Stimulated activated CD4-positive, alpha-beta T cell treated with anti-CD3 and anti-CD28 coated beads, TNF-alpha, amount 100 ng/mL, for 4 hours (primary cell): ENCODE measurements at places on chromosomes 7 and 10.

- DNase-seq = peak; percentile 71
Observed at GRCh38 chr10:79067241-79068202, 1.2 kb upstream of the ZMIZ1 start.

GRCh38 chr7:2980401-2981102 lies 63.1 kb downstream of the CARD11 start:
- no peak for DNase-seq

GRCh38 chr7:100396421-100396982 lies 23.2 kb downstream of the PILRA start:
- no peak for DNase-seq

- DNase-seq = no peak
Observed at GRCh38 chr10:43310872-43311271, 44.0 kb upstream of the RASGEF1A start.

- DNase-seq = no peak
Observed at GRCh38 chr10:2019281-2019680, 282.0 kb upstream of the ADARB2 start.

GRCh38 chr10:44245601-44245938 lies 139.3 kb downstream of the CXCL12 start:
- no peak for DNase-seq

GRCh38 chr7:139099172-139099947 lies 10.2 kb downstream of the ZC3HAV1 start:
- DNase-seq = no peak

DNA sequence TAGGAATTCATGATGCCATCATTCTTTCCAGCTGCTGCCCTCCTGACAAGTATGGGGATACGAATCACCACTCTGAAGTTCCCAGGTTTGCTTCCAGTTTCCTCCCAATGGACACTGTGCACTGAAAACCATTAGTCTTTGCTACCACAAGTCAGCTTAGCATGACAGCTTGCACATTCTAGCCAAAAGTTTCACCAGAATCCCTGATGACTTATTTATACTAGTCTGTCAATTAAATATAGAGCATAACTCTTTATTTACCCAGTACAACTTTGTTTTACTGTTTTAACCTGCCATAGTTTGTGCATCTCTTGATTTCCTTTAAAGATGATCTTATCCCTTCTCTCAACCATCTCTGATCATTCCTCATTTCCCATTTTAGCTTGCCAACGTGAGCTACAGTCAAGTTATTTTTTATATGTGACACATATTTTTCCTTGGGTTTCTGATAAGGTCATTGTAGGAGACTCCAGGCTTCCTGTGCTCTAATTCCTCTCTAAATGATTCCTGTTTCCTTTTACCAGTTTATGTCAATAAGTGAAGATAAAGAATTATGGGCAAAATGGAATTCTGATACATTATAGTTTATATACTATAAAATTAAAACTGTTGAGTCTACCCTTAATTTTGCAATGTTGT lies 167.5 kb upstream of the MEOX2 start:
- no peak for DNase-seq

GRCh38 chr7:149239345-149240143 lies at the start of gene ZNF212:
ZNF212 (plus strand) TSS chr7:149239651; CDS start chr7:149239779, 128 bp downstream.
- peak; percentile 82 for DNase-seq

DNA sequence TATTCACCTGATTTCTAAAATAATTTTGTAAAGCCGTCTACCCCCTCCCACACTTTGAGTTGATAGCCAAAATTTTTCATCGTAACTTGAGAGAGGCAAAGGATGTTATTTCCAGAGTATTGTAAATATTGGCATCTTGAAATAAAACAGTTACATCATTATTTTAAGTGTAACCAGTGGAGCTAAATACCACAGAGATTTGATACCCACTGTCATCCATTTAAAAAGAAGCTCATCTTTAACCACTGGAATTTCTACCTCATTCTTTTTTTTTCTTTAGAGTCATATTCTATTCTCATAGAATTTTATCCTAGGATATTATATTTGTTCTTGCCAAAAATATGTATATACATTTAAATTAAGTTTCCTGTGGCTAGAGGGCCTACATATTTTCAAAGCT lies 48.6 kb downstream of the CAMK1D start:
- DNase-seq = no peak

DNA sequence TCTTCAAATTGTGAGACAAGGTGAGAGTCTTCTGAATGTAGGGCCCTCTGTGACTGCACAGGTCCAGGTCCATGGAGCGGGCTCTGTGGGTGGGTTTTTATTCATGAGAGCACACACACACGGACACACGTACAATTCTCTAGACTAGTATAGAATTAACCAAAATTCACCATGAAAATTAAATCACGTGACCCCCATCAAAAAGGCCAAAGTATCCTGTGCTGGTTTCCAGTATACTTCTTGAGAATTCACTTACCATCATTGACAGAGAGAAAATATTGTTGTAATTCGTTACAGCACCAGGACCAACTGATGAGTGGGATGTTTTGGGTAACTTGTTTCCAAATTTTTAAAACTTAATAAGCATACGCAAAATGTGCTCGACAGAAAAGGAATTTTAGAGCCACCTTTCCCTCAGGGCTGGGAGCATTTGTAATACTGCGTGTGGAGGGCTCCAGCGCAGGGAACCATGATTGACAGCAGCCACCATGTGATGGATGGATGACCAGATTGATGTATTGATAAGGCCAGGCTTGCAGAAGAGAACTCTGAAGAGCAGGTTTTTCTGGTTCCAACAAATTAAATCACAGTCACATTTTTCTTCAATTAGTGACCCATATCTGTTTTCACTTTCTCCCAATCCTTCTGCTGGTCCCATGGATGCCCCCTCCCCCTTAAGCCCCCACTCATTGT lies 14.9 kb upstream of the DNTT start:
- DNase-seq = no peak

GRCh38 chr10:64174666-64175255 lies 653.6 kb downstream of the REEP3 start:
- no peak for DNase-seq

GRCh38 chr10:100043344-100043743 lies 33.6 kb upstream of the DNMBP start:
- DNase-seq = no peak

GRCh38 chr7:75630549-75630948 lies 108.2 kb downstream of the HIP1 start:
- DNase-seq = no peak

- no peak for DNase-seq
Observed at GRCh38 chr7:68454931-68455330, 1143.3 kb upstream of the AUTS2 start.

GRCh38 chr10:15245530-15245929 lies 77.0 kb upstream of the NMT2 start:
- DNase-seq = peak; percentile 3

DNA sequence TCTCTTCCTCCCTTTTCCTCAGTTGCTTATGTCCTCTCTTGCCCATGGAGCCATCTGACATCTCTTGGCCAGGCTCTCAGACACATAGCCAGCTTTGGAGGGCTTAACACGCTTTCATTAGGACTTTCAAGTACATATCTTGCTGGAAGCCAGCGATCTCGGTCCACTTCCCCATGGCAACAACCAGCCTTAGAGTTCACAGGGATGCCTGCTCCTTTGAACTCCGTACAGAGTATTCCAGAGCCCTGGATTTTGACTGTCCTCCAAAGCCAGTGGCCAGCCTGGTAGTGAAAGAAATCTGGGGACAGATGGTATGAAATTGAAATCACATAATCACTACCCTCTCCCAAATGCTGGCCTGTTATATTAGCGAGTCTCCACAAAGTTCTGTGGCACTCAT lies 370.5 kb upstream of the NPVF start:
- DNase-seq = no peak

DNA sequence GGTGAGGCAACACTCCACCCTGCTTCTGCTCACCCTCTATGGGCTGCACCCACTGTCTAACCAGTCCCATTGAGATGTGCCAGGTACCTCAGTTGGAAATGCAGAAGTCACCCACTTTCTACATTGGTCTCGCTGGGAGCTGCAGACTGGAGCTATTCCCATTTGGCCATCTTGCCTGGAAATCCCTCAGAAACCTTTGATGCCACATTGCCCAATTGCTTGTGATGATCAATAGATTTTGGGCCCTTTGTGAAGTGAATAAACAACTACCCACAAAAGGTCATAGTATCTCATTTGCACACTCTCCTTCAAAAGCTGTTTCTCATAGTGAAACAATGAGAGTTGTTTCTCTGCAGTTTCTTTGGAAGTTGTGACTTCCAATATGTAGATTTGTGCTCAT lies 742.9 kb downstream of the INHBA start:
- no peak for DNase-seq

DNA sequence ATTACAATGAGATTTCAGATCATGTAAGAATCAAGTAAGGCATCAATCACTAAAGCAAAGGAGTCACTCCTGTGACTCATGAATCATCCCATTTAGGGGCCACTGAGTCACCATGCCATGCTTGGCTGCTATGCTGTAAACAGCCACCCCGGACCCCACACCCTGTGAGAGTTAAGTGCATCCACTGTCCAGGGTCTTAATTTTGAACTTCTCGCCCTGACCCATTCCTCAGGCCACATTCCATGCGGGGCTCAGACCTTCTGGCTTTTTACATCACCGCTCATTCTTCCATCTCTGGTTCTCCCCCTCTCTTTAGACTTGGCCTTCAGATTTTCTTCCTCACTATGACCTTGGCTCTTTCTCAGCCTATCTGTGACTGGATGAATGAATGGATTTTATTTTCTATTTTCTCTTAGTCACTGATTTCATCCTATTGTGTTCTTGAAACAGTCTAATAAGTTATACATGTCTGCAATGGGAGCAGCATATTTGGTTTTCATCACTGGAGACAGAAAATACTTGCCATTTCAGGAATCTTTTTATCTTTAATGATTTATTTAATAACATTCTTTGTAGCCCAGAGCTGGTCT lies 239.6 kb downstream of the SKIDA1 start:
- no peak for DNase-seq

GRCh38 chr10:101745074-101745696 lies 30.7 kb downstream of the FGF8 start:
- no peak for DNase-seq

GRCh38 chr10:47364911-47365310 lies 16.7 kb downstream of the RBP3 start:
- DNase-seq = no peak

DNA sequence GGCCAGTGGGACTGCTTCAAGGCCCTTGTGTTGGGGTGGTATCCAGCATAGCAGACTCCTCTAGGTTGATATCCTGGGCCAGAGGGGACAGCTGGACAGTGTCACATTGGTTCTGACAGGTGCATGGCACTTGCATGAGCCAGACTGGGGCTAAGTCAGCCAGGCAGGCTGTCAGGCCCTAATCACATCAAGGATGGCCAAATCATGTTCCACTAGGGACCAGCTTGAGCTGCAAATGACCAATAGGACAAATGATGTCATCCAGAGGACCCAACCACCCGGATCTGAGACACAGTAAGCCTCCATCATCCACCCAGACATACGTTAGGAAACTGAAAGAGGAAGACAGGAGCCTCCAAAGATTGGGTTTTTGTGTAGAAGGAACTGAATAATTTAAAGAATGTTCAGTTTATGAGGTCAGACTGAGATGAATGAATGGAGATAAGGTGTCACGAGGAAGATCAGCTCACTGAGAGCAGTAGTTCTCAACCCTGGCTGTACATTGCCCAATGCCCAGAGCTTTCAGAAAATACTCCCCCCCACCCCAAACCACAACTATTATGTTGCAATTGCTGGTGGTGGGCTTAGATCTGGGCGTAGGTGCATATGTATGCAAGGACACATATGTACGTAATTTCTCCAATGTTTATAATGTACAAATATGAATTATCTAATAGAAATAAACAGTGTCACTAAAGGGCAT lies 75.2 kb upstream of the INHBA start:
- DNase-seq = no peak

- DNase-seq = no peak
Observed at GRCh38 chr7:53602817-53603418, 567.5 kb downstream of the POM121L12 start.

DNA sequence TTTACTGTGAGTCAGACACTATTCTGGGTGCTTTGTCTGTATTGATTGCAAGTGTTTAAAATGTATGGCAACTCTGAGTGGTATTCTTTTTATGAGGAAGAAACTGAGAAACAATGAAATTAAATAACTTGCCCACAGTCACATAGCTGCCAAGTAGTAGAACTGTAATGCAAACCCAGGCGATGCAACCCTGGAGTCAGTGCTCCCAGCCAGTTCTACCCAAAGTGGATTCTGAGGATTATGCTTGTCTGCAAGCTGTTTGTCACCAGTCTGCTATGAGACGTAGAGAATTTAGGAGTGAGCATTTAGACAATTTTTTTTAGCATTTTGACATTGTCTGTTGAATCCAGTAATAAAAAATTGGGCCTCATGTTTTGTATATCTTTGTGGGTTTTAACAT lies 306.0 kb upstream of the LRGUK start:
- no peak for DNase-seq

DNA sequence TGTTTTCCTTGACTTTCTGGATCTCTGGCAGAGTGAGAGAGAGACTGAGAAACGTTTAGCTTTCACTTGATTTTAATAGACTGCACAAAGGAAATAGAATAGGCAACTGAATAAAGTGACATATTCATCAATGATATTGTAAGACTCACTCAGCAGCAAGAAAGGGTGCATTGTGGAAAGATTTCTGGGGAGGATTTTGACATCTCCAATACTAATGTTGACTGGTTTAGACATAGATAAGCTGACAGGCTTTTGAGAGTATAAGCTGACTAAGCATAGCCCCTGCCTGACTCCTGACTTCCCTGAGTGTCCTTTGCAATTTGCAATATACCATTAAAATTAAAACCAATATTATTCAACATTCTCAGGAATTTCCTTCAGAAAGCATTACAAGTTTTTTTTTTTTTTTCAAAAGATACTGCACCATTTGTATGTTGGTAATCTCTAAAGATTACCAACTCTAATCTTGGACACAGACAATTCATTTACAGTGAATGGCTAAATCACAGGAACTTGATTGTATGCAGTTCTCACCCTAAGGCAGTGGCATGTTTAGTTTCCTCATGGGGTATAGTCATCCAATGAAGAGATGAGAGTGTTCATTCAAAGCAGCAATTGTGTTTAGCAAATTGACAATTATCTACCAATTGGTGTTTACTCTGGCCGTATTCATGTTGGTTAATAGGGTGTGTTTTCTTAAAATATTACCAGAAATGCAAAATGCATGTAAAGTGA lies 325.6 kb downstream of the SORCS3 start:
- no peak for DNase-seq

- no peak for DNase-seq
Observed at GRCh38 chr10:121998462-121998861, 9.5 kb downstream of the TACC2 start.

- DNase-seq = no peak
Observed at GRCh38 chr10:21314906-21315644, 210.4 kb downstream of the SKIDA1 start.

DNA sequence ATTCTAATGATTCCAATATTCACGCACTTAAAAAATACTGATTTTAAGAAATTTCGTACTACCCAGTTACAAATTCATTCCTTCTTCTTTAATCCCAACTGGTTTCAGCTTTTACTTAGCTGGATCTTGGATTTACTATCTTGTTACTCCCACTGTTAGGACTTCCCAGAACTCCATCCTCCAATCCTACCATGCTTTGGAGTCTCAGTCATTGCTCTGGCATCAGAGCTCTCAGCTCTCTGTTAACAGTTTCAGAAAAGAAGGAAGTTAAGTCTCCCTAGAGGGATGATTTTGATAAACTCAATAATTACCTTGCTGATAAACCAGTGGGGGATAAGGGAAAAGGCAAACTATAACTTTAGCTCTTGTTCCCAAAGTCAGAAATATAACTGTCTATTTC lies 9.5 kb downstream of the PPA1 start:
- no peak for DNase-seq

- DNase-seq = no peak
Observed at GRCh38 chr10:114810926-114811325, 10.7 kb upstream of the FHIP2A start.

GRCh38 chr7:23065974-23066373 lies 39.6 kb upstream of the KLHL7 start:
- no peak for DNase-seq

- DNase-seq = no peak
Observed at GRCh38 chr10:5892007-5892406, 2.0 kb downstream of the FBH1 start.
